NCI-H345 (cell line): ENCODE measurements at places on chromosomes 5 and 9.

DNA sequence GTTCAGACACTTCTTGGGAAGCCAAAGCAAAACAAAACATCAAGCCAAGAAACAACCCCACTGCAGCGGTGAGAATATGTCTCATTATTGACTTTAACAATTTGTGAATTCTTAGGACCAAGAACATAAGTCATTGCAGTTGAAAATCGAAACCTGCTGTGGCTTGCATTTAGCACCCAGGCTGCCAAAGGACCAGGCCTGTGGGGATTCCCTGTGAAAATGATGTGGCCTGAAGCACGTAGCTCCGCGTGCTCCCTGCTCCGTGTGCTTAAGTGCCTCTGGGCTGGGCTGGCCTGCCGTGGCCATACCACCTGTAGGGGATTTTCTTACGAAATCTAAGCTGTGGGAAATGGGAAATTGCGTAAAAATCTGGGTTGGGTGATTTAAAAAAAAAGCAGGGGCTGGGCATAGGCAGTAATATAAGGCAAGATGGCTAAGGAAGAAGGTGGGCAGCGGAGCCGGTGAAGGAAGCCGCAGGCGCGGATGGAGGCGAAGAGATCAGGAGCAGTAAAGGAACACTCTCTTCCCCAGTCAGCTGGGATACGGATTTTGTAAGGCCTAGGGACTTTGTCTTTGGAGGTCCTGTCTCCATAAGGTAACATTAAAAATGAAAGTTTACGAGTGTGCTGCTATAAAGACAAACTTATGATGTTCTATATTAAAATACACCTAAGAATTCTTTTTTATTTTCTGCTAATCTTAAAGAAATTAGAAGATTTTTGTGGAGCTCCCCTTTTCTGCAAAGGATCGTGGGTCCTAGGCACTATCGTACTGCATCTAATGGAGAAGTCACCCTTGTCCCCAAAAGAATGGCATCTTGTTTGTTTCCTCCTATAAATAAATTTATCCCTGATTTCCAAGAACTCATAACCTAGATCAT lies 189.6 kb upstream of the SEMA6A start:
- no peak for DNase-seq

GRCh38 chr5:5751498-5751897 lies 329.0 kb downstream of the ICE1 start:
- DNase-seq: no peak

- DNase-seq: no peak
Measured at GRCh38 chr5:16750445-16750844, 133.6 kb upstream of the RETREG1 start.

- no peak for DNase-seq
Measured at GRCh38 chr9:78439866-78440830, 143.2 kb downstream of the PSAT1 start.

DNA sequence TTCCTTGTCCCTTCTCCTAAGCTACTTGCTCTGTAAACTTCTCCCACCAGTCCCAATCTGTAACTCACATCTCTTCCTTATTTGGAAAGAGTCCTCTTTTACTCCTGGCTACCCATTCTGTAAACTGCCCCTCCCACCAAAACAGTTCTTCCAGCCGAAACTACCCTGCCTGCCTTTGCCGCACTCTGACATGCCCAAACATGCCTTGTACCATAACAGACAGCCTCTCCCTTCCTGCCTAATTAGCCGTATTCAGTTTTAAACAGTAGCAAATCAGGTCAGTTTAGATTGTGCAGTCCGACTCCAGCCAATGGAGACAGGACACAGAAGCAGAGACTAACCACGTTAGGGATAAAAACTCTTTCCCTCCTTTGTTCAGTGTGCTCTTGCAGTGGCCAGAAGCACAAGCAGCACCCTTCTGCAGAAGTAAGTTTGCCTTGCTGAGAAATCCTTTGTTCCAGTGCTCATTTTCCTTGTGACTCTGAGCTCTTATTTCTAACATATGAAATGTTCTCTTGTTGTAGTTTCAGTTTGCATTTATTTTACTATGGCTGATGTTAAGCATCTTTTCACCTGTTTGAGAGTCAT lies 5.4 kb upstream of the GLT6D1 start:
- no peak for DNase-seq

DNA sequence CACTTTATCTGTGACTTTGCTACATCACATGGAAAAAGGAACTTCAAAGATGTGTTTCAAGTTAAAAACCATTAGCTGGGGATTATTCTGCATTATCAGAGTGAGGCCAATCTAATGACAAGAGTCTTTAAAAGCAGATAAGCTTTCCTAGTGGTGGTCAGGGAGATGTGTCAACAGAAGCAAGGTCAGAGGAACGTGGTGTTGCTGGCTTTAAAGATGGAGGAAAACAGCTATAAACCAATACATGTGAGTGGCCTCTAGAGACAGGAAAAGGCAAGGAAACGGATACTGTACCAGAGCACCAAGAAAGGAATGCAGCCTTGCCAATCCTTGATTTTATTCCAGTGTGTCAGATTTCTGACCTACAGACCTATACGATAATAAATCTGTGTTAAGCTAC lies 204.2 kb downstream of the TAF11L14 start:
- no peak for DNase-seq

- DNase-seq: no peak
Measured at GRCh38 chr5:24183981-24184380, 460.8 kb downstream of the CDH10 start.

- DNase-seq: no peak
Measured at GRCh38 chr5:167725264-167725663, 566.2 kb upstream of the WWC1 start.
